Natural killer cell treated with Interleukin-12 subunit alpha and Interleukin-12 subunit beta and Interleukin-15 and Interleukin-18, amount 100 ng/mL, for 72 hours (primary cell): ENCODE measurements at places on chromosomes 4 and X. TPM values are rescaled to one million over a fixed set of nuclear protein-coding genes. Genes with fewer than 3 reads are reported as not detected.

The HSFX2 gene
- not detected for total RNA-seq

DNA sequence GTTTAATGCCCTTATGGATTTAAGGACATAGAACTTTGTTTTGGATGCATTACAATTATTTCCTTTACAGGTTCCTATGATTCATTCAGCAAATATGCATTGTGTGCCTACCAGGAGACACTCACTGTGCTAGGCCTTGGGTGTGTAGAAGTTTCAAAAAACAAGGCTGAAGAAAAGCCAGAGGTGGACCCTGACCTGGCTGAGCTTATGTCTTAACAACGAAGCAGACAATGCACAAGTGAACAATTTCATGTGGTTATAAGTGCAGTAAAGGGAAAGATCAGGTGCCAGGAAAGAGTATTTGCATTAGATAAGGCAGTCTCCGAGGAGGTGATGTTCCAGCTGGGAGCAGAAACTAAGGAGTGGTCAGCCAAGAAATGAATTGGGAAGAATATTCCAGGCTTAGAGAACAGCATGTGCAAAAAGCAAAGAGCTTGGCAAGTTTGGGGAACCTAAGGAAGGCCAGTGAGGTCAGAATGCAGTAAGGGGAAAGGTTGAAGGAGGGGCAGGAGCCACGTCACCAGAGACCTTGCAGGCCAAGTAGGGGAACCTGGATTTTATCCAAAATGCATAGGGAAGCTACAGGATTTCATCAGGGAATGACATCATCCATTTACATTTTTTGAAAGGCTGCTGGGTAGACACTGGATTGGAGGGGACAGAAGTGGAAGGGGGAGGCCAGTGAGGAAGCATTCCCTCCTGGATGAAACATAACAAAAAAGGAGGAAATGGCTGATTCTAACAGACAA is 193.6 kb downstream of the SOWAHB start:
- no peak for DNase-seq

DNA sequence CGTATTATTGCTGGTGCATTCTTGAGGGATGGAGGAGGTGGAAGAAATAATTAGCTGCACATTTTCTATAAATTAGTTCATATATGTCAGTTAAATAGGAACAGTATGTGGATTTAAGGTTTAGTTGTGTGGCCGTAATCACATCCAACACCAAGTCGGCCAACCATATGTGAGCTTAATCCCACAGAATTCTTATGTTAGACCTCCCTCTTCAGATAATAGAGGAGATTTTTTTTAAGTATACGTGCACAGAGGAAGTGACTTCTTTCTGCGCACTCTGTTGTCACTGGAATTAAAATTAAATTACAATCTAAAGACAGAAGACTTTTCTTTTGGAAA is 2.1 kb downstream of the SEPTIN11 start:
- no peak for DNase-seq

The DRP2 gene
- 0.31 TPM for total RNA-seq

GRCh38 chr4:41288254-41288653 is 31.5 kb downstream of the UCHL1 start:
- DNase-seq = no peak

- no peak for DNase-seq
These were observed 309.9 kb downstream of the DHX15 start for GRCh38 chr4:24274381-24274941.

GRCh38 chrX:23896981-23897380 is 10.8 kb downstream of the APOO start:
- DNase-seq = no peak

The SLC16A2 gene
- not detected for total RNA-seq

DNA sequence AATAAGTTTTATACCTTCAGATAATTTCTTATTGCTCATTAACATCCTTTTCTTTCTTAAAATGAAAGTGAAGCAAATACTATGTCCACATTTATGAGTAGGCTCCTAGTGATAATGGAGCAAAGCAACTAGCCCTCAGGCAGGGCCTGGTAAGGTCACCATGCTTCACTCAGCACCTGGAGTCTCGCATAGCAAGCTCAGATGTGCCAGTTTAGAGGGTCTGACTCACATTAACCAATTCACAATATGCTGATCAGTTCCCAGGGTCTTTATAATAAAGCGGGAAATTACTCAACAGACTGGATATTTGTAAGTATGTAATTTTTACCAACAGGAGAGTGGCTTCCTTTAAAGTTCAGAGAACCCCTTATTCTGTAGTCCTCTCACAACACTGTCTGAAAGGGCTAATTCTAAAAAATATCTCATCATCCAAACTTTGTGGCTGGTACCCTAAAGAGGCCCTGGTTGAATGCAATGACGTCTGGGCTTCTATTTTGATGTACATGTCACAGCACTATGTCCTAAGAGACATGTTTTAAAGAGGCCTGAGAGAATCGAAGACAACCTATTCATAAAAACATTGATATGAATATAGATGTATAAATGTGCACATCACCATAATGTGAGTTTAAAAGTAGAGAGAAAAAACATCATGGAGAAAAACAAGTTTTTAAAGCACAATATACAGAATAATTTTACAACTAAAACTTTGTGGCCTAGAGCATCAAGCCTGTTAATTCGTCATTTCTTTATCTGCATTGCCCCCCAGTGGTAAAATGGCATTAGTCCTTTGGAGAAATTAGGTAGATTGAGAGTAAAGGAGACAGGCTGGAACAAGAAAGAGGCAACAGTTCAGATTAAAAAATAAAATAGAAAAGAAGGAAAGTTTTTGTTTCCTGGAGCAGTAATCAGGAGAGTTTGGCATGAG is 44.3 kb downstream of the IL21 start:
- no peak for DNase-seq

DNA sequence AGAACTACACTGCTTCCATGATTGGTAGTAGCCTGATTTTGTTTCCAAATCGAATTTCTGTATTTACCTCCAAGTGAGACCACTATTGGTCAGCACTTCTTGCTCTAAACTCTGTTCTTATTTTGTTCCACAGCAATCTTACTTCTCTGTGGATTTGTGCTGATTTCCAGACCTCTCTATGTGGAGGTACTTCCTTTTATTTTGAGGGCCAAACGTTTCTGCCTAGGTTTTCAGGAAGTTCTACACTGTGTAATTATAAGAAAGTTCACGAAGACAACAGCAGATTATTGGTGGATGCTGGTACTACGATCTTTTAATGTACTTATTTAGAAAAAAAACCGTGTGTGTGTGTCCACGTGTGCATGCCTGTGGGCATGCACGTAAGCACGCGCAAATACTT is 46.7 kb downstream of the DTHD1 start:
- no peak for DNase-seq

DNA sequence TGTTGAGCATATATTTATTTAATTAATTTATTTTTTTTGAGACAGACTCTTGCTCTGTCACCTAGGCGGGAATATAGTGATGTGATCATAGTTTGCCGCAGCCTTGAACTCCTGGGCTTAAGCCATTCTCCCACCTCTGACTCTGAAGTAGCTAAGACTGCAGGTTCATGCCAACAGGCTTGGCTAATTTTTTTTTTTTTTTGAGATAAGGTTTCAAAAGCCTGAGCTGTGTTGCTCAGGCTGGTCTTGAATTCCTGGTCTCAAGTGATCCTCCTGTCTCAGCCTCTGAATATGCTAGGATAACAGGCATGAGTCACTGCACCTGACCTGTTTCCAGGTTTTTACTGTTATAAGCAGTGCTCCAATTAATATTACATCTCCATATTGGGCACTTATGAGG is 4.8 kb downstream of the ADD1 start:
- DNase-seq = no peak

DNA sequence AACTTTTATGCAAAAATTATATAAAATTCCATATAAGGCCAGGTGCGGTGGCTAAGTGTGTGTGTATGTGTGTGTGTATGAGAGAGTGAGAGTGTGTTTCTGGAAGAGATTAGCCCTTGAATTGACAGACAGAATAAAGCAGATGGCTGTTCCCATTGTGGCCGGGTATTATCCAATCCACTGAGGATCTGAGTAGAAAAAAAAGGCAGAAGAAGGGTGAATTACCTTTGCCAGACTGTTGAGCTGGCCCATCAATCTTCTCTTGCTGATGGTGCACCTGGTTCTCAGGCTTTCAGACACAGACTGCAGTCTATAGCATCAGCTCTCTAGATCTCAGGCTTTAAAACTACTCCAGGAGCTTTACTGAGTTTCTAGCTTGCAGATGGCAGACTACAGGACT is 92.2 kb upstream of the SLIT2 start:
- no peak for DNase-seq

GRCh38 chrX:404656-405055 is 17.9 kb upstream of the PPP2R3B start:
- no peak for DNase-seq

DNA sequence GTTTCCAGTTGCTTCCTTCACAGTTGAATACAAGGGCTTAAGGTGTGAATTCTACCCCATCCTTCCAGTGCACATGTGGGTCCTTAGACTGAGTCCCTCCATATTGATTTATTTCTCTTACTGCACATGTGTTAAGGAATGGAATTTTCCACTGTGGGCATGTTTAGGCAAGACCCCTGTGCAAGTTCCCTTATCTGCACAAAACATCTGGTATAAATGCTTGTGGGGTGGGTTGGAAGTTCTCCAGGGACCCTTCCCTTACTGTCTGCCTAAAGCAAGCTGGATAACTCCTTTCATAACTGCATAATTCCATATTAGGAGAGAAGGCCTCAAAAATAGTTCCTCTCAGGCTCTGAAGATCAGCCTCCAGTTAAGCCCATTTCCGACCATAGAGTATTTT is 570.9 kb downstream of the ADGRL3 start:
- no peak for DNase-seq

DNA sequence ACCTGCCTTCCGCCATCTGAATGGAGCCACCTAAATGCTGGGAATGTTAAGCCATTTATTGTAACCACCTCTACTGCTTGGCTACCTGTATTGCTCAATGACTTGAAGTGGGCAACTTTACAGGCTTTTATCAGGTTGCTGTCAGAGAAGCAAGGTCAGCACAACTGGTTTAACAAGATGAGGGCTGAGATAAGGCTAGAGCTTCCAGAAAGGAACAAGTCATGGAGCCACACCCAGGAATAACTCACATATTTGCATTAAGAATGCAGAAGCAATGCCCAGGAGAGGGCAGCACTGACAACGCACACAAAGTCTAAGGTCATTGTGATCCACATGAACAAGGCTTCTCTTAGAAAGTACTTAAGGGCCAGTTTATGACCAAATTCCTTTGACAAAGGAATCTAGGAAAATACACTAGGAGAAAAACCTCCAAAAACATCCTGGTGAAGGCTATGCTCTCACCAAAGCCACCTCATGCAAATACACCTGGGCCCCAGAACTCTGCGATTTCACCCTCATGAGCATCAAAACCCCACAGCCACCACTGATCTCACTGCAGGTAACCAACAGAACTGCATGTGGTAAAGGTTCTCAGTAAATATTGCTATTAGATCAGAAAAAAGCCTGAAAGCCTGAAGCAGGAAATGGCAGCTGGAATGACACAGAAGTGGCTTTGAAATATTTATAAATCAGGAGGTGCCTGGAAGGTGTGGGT is 15.0 kb upstream of the STS start:
- DNase-seq = no peak

The SLITRK4 gene
- not detected for total RNA-seq

DNA sequence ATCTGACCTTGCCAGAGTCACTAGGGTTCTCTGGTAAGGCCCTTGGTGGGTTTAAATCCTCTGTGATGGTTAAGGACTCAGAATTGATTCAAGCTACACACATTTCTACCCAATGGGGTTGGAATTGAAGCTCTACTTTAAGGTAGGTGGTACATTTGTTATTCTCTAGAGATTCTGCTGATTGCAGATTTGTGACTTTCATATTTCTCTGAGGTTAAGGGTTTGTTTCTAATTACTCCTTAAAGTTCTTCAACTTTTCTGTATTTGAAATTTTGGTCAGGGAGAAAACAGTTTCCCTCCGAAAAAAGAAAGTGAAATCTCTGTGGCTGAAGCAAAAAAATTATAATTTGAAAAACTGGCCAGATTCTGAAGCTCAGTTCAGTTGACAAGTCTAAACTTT is 25.8 kb upstream of the USP46 start:
- DNase-seq = no peak

DNA sequence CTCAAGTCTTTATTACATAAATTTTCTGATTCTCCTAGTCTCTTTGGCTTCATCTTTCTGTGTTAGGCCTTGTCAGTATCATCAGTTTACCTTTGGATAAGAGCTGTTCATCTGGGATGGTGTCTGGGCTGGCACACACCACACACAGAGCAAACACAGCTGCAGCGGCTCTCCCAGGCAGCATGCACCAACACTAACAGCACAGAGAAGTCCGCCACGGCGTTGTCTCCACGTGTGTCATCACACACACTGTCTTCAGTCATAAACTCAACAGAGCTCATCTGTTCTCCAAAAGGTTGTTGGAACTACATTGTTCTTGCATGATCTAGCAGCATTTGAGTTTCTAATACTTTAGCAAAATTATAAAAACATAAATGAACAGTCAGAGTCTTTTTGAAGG is 851.9 kb upstream of the FRG1 start:
- no peak for DNase-seq

The STAP1 gene
- total RNA-seq = 9.6 TPM

DNA sequence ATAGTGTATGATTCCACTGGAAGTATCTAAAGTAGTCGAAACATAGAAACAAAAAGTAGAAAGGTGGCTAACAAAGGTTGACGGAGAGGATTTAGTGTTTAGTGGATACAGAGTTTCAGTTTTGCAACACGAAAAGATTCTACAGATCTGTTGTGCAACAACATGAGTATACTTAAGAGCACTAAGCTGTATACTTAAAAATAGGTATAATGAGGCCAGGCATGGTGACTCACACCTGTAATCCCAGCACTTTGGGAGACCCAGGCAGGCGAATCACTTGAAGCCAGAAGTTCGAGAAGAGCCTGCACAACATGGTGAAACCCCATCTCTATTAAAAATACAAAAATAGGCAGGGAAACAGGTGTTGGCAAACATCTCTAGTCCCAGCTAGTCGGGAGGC is 7.9 kb upstream of the ATRX start:
- DNase-seq = no peak

- no peak for DNase-seq
These were observed 67.4 kb upstream of the HELT start for GRCh38 chr4:184950926-184951325.

The FAT1 gene
- not detected for total RNA-seq

The NUP54 gene
- 66.6 TPM for total RNA-seq

The MTCP1 gene
- total RNA-seq = 17.4 TPM

The CLTRN gene
- not detected for total RNA-seq
